ENCODE measurements at places on chromosomes 4 and X.

GRCh38 chr4:121861426-121861825 lies 8.8 kb downstream of the BBS7 start:
- DNase-seq: no peak

DNA sequence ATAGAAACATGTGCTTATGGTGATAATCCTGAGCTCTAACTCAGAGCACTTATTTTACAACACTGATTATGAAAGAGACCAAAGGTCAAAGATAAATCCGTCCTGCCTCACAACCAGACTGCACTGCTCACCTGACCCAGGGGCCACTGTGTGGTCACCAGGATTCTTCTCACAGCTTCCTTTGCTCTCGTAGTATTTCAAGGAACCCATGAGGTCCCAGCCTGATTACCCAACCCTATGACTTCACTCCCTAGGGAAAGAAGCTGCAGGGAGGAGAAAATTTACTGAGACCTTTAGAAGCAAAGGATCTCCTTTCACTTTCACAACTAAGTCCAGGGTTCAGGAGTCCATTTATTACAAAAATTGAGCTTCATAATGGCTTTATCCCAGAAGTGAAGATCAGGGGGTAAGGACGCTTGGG lies 9.6 kb downstream of the SLC25A5 start:
- no peak for DNase-seq

DNA sequence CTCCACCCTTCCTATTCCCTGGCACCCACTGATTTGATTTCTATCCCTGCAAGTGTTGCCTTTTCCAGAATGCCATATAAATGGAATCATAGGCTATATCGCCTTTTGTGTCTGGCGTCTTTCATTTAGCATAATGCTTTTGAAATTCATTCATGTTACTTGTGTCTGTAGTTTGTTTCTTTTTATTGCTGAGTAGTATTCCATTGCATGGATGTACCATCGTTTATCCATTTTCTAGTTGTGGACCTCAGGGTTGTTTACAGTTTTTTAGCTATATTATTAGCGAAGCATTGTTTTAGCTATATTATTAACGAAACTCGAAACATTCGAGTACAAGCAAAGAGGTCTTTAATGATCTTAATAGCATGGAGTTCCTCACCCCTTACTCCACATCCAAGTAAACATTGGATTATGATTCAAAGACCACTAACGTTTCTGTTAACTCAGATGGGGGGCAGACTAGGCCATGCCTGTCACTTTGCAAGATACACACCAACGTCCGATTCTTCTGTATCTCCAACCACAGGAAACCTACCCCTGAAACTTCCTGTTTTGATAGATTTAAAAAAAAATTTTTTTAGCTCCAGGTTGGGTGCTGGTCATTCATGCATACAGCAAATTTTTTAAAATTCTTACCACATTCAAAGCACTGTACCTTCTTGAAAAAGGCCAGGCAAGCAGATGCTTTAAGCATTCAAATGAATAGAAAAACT lies 1.1 kb downstream of the DCK start:
- no peak for DNase-seq

DNA sequence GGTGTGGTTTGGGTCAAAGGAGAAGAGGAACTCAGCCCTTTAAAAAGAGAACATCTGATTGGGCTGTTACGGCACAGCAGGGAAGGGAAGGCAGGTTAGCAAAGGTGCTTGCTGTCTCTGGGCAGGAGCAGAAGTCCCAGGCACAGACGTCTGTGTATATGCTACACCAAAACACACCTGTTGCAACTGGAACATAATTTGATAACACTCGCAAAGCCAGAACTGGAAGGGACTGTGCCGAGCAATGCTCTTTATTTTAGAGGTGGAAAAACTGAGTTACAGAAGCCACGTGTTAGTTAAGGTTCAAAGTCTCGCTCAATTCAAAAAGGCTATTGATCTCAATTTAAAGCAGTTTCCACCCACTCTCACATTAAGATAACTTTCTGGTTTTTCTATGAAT lies 2.2 kb upstream of the FAM114A1 start:
- DNase-seq: no peak

GRCh38 chr4:47837094-47837907 lies 566 bp downstream of the CORIN start:
- DNase-seq: peak; percentile 50

GRCh38 chr4:185752872-185753271 lies 59.1 kb downstream of the SORBS2 start:
- no peak for DNase-seq

- DNase-seq: no peak
Measured at GRCh38 chr4:24003496-24003895, 113.6 kb upstream of the PPARGC1A start.

DNA sequence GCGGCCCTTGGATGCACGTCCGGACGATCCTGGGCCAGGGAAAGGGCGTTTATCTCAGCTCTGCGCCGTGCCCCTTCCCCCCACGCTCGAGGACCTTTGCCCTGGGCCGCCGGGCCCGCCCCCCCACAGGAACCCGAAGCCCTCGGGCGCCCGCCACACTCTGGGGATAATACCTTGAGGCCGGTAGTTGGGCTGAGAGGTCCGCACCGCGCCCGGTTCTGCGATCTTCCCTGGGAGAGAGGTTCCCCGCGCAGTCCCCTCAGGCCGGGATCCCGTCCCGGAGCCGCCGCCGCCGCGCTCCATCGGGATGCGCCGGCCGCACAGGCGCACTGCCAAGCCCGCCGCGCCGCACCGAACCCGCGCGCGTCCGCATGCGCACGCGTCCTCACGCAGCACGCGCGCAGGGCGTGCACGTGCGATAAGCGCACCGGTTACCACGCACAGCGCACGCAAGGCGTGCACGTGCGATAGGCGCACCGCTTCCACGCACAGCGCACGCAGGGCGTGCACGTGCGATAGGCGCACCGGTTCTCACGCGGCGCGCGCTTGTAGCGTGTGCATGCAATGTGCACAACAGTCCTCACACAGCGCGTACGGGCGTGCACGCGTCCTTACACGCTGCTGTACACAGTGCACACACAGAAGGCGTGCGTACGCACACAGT lies at the start of gene MAP7D2:
MAP7D2 (minus strand) TSS at position 331 of the 664 bp plus-strand sequence; CDS start at position 303, 28 bp downstream.
- no peak for DNase-seq

- no peak for DNase-seq
Measured at GRCh38 chr4:43959976-43960375, 488.6 kb downstream of the KCTD8 start.

- no peak for DNase-seq
Measured at GRCh38 chrX:10483191-10483831, 137.1 kb downstream of the MID1 start.

GRCh38 chr4:2788101-2788500 lies 4.8 kb upstream of the SH3BP2 start:
- no peak for DNase-seq

- DNase-seq: peak; percentile 62
Measured at GRCh38 chrX:19964017-19964710, 26.7 kb downstream of the BCLAF3 start.

GRCh38 chr4:4766564-4766963 lies 92.9 kb upstream of the MSX1 start:
- DNase-seq: no peak

GRCh38 chr4:59966758-59967157 lies 1233.4 kb upstream of the ADGRL3 start:
- DNase-seq: no peak

- DNase-seq: peak; percentile 10
Measured at GRCh38 chr4:33494150-33494549, 2750.2 kb downstream of the ARAP2 start.

- DNase-seq: peak; percentile 26
Measured at GRCh38 chr4:149145803-149146202, 669.8 kb downstream of the IQCM start.

- no peak for DNase-seq
Measured at GRCh38 chr4:12446657-12447185, 1018.0 kb upstream of the HS3ST1 start.

DNA sequence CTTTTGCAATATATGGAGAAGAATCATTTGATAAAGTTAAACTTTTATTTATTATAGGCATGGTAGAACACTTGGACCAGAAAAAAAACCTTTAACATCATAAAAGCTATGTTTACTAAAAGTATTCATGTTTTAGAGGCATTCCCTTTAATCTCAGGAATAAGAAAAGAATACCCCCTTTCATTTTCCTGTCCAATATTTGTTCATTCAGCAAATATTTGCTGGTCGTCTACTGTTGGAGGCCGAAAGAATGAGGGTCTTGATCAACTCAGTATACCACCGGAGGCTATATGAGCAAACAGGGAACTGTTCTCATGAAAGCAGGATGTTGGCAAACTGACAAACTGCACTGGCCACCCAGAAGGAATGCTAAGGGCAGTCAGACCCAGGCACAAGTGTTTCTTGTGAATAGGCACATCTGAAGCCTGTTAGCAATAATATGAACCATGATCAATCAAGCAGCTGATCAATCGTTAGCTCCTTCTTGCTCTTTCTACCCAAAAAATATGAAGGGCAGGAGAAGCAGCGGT lies 480.8 kb upstream of the FAT1 start:
- DNase-seq: peak; percentile 70

DNA sequence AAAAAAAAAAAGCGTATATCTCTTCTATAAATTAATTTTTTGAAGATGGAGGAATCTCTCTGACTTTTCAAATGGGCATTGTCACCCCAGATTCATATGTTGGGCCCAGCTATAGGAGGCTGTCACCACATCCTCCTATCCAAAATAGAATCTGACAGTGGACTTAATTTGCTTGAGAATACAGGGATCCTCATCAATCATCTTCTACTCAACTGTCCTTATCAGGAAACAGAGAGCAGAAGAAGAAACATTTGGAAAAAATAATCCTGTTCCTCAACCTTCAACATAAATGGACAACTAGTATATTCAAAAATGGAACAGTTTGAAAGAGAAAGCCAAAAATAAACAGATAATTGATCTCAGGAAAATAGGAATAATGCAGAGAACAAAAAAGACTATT lies 725.4 kb upstream of the INTU start:
- no peak for DNase-seq

All from PC-3 (cell line).